RCC 7860 (cell line): ENCODE measurements at places on chromosomes 5 and 9.
A peak's percentile ranks its signal among the peaks of the same experiment; 100 is the strongest.

GRCh38 chr9:73037613-73038012, 84.8 kb upstream of the ALDH1A1 start:
- peak; percentile 54 for DNase-seq

DNA sequence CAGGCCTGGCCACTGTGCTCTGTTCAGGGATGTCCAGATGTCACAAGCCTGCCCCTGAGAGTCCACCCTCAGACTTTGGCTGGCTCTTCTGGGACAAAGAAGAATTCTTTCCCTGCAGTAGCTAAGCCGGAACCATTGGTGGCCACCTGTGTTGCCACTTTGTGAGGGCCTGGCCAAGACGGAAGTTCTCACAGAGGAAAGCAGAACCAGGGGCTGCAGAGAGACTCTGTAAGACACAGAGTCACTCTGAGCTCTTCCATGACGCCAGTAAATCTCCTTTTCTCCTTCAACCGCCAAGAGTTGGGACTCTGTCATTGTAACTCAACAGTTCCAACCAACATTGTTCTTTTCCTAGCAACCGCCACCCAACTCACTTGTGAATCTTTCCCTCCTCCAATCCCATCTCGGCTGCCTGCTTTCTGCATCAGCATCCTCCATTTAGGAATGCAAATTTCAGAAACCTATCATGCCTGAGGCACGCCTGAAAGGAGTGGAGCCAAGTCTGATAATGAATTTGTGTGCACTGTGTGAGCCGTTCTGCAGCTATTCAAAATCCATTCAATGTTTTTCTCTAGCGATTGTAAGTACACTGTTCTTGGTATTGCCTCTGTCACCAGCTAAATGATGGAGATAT, 37.8 kb upstream of the ATP6V1G1 start:
- no peak for DNase-seq

- DNase-seq = peak; percentile 37
Measured at GRCh38 chr9:113674436-113674835, 201.7 kb upstream of the ZNF618 start.

GRCh38 chr5:7397937-7398336, 2.0 kb downstream of the ADCY2 start:
- no peak for DNase-seq

DNA sequence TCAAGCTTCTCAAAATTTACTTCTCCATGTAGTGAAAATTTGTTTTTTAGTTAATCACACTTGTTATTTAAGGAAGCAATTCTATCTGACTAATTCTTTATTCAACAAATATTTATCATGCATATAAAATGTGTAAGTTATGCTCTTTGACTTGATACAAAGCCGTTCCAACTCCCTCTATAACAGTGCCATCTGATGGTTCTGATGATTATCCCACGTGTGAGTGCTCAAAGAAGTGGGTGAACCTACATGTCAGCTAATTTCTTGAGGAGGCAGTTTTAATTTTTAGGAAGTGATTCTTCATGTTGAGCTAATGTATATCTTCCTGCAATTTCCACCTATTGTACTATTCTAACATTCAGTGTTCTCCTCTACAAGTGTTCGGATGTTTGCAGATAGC, 88.8 kb upstream of the BRINP1 start:
- DNase-seq = no peak

DNA sequence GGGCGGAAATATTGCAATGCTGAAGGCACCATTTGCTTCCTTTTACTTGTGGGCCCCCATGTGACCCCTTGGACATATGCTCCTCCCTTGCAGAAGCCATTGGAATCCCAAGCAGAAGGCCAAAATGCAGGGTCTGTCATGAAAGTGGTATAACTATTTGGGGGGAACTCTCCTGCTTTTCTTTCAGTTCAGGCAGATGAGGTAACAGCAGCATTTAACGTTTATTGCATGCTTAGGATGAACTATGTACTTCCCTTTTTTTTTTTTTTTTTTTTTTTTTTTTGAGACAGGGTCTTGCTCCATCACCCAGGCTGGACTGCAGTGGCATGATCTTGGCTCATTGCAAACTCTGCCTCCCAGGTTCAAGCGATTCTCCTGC, 7.8 kb downstream of the FOXI1 start:
- no peak for DNase-seq

DNA sequence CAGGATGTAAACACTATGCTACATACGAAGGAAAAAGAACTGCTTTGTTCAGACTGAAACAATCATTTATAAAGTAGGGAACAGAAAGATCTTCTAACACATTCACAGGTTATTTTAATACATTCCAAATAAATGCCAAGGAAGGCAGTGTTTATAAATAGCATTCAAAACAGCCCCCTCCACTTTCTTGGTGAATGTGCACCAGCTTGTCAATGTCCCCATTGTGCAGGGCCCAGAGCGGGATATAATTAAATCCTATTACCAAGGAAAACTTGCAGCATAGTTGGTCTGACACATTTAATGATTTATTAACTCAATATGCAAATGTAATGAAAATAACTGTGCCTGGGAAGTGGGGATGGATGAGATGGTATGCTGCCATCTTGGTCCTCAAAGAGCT, 135.9 kb upstream of the RAD23B start:
- DNase-seq = no peak

GRCh38 chr5:143214890-143215289, 188.6 kb downstream of the NR3C1 start:
- no peak for DNase-seq

DNA sequence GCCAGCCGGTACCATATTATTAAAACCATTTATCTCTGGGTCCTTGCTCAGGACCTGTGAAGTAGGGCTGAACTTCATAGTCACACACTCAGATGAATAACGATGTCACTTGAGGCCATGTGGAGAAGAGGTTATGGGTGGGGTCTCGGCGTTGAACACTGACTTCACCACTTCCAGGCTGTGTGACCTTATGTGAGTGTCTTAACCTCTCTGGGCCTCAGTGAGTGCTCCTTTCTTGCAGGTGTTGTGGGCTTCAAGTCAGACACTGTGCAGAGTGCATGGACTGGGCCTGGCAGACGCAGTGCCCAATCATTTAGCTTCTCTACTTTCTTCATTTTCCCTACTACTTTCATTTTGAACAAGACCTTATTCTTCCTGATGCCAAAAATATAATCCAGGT, 278.8 kb downstream of the PBX3 start:
- no peak for DNase-seq

GRCh38 chr9:112629671-112630485, 88.0 kb downstream of the INIP start:
- DNase-seq = no peak

DNA sequence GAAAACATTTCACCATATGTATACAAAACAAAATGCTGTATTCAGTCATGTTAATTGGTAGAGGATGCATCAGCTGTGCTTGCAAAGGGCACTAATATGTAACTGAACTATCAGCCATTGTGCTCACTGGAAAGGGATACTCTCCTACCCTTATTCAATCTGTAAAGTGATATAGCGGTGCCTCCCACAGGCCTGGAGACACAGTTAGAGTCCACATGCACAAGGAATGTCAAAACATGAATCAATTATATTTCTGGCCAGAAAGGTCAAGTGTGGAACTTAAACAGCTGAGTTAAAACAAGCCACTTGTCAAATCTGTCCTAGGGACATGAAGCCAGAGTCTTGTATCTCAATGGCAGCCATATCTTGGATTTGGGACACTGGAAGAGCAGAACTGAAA, 71.2 kb upstream of the IZUMO3 start:
- no peak for DNase-seq
